ENCODE measurements at places on chromosomes 5 and 9.

DNA sequence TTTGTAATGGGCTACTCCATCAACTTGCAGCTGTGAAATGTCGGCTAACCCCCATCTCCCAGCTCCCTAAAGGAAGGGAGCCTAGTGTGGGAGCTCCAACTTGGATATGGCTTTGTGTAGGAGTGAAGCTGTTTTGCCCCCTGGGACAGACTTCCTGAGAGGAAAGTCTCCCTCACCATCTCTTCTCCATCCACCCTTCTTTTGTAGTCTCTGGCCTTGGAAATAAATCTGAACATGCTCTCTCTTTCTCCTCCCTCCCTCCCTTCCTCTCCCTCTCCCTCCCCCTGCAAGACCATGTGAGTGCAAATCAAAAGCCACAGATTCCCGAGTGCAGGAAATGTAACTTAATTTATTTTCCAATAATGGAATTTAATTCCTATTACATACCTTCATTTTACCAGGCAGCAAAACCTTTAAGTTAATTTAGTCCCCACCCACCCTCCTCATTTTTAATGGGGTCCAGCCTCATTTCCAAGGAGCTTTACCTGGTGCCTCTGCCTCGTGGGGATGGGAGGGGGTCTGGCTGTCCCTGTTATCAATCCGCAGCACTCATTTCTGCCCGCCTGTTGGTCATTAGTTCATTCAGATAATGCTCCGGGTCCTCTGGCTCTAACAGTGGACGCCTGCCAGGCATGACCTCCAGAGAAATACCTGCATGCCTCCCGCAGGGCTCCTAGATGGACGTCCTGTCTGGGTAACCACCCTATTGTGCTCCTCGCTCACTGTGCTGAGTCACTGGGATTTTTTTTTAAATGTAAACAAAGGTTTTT lies 122.9 kb upstream of the TAF11L2 start:
- DNase-seq: no peak

- no peak for DNase-seq
Measured at GRCh38 chr9:97504381-97505216, 3.1 kb downstream of the TMOD1 start.

DNA sequence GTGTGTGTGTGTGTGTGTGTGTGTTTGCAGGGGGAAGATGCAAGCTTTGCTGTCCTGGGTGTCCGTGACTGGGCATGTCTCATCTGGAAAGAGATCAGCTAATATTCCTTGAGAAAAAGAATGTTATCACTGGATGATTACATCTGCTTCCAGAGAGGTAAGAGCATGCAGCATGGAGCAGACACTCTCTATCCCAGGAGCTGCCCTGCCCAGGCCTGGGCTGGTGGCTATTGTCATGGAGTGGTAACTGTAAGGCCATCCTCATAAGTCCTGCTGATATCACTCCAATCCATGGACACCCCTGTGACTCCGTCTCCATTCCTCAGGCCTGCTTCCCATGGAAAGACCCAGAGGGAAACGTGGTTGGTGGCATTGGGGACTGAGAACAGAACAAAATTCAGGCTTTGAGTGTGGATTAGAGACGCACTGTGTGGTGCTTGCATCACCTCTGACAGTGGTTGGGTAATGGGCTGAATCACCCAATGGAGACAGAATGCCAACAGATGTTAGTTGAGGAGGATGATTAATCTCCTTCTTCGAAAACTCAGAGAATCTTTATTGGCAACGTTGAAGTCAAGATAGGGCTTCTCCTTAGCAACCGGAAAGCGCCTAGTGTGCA lies 52.0 kb upstream of the KCNIP1 start:
- DNase-seq: no peak

- DNase-seq: no peak
Measured at GRCh38 chr5:158080112-158080511, 221.2 kb upstream of the CLINT1 start.

DNA sequence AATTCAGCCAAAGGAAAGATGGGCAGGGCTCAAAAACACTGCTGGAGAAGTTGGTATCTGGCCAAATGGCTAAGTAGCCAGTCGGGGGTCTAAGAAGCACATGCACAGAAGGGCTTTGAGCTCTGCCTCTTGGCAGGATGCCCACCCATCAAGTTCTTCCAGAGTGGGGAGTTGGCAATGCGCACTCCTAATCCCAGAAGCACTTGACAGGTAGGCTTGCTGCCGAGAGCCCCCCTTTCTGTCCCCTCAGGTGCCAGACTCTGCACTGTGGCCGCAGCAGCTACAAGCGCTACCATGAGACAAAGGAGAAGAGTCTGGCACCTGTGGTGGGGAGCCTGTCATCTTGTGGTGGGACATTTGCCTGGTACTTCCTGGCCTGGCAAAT lies 252.9 kb upstream of the SLC24A2 start:
- no peak for DNase-seq

DNA sequence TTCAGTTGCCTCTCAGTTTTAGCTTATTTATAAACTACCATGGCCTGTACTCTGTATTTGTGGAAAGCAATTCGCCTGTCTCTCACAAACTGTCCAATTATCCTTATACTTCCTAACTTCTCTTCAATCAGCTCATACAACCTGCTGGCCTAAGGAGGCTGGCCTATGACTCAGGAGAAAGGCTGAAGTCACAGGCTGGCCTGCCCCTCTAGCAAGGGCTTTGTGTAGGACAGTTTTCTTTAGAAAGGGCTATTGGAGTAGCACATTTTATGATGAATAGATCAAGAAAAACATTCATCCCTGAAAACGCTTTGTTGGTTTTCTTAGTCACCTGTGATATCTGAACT lies 988.7 kb upstream of the ARRDC3 start:
- DNase-seq: no peak

- DNase-seq: no peak
Measured at GRCh38 chr9:37925786-37926736, 22.1 kb upstream of the SLC25A51 start.

GRCh38 chr9:124285903-124286291 lies 28.1 kb downstream of the NEK6 start:
- peak; percentile 51 for DNase-seq

GRCh38 chr9:127987103-127987614 lies 6.4 kb upstream of the EEIG1 start:
- DNase-seq: no peak

DNA sequence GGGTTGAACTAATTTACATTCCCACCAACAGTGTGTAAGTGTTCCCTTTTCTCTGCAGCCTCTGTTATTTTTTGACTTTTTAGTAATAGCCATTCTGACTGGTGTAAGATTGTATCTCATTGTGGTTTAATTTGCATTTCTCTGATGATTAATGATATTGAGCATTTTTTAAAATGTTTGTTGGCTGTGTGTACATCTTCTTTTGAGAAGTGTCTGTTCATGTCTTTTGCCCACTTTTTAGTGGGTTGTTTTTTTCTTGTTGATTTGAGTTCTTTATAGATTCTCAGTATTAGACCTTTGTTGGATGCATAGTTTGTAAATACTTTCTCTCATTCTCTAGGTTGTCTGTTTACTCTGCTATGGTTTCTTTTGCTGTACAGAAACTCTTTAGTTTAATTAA lies 101.6 kb downstream of the NIPBL start:
- no peak for DNase-seq

GRCh38 chr5:90446961-90447360 lies 27.6 kb downstream of the MBLAC2 start:
- no peak for DNase-seq

- no peak for DNase-seq
Measured at GRCh38 chr9:88821033-88821745, 170.1 kb upstream of the S1PR3 start.

- no peak for DNase-seq
Measured at GRCh38 chr5:39933061-39933460, 508.3 kb upstream of the DAB2 start.

DNA sequence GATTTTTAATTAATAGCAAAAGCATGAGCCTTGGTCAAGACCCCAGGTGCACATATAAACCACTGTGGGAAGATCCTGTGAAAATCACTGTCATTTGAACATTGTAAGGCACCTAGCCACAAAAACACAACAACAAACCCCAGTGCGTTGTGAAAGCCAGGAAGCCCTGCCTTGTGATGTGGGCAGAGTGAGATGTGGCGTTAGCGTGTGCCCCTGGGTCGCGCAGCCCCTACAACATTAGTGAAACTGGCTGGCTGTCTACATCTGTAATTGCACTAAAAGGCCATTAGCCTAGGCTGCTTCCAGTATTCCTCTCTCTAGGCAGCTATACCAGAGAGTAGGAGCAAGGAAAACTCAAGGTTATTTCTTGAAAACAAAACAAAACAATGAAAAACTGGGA lies 21.1 kb upstream of the PDZD2 start:
- no peak for DNase-seq

DNA sequence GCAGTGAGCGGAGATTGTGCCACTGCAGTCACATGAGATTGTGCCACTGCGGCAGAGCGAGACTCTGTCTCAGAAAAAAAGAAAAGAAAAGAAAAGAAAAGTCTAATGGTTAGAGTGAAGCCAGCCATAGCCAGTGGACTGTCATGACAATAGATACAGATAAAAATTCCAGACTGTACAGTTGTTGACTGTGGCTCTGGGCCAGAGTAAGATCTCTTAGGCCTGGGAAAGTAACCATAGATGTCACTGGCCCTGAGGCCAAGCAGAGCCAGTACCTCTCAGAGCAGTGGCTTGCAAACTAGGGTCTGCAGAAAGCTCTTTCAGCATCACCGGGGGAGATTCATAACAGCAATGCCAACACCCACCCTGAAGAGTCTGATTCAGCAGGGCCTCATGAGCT lies 44.1 kb upstream of the SUB1 start:
- DNase-seq: no peak

GRCh38 chr5:177555228-177555627 lies 865 bp upstream of the FAM193B start:
- DNase-seq: no peak

All from stimulated activated CD4-positive, alpha-beta T cell treated with anti-CD3 and anti-CD28 coated beads, Interleukin-4, amount 100 ng/mL, for 48 hours (primary cell).